AG08395 (cell line): ENCODE measurements at places on chromosomes 6 and 20.

- DNase-seq, result no peak
Observed at GRCh38 chr6:168363811-168364792, 44.5 kb upstream of the DACT2 start.

DNA sequence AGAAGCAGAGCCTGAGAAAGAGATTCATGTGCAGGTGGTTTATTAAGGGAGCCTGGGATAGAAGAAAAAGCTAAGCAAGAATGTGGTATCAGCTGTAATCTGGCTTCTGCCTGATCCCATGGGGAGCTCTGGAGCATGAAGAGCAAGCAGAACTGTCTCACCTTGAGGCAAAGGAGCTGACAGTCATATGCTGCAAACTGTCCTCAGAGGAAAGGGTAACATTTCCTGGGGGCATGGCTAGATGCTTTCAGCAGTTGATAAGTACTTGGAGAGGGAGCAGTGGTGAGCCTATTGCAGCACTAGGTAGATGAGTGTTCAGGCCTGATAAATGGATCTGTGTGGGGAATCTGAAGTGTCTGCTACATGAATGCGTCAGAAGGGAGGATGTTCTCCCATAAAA, 621.5 kb upstream of the BTBD3 start:
- no peak for DNase-seq

GRCh38 chr6:89518352-89519055, 85.6 kb downstream of the ANKRD6 start:
- DNase-seq, result no peak

- DNase-seq, result no peak
Observed at GRCh38 chr20:2304180-2304579, 8.4 kb downstream of the TGM3 start.

- no peak for DNase-seq
Observed at GRCh38 chr6:130470766-130471165, 104.9 kb downstream of the TMEM200A start.

DNA sequence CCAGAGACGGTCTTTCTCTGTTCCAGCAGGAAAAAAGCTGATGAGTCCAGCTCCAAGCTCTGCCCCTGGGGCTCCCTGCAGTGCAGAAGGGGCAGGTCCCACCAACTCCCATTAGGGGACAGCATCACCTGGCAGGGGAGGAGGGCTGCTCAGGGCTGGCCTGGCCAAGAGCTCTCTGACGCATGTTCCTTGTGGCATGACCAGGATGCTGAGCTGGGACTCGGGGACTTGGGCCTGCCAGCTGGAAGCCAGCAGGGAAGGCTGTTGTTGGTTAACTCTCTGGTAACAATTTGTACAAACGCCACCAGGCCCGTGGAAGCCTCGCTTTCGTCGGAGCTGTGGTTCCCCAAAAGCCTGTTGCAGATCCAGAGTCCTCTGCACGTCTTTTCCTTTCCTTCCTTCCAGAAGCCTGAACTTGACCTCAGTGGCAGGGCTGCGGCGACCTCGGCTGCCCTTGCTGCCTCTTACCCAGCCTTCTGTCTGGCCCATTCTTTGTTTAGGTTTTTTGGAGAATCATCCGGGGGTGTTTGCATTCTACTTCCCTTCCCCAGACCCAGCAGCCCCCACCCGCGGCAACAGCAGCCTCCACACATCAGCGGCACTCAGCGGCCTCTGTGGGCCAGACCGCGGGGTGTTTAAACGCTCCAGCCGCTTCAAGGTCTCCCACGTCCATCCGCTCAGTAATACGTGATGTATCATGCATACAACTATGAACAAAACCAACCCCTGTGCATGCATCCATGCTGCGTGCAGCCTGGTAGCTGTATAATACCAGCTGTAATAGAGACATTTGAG, 63.3 kb downstream of the GNAS-AS1 start:
- DNase-seq, result no peak

- no peak for DNase-seq
Observed at GRCh38 chr20:56469077-56469449, 636 bp downstream of the RTF2 start.

GRCh38 chr20:47296950-47297349, 59.5 kb downstream of the ZMYND8 start:
- DNase-seq, result no peak

GRCh38 chr6:150895928-150896632, 30.6 kb downstream of the MTHFD1L start:
- no peak for DNase-seq

DNA sequence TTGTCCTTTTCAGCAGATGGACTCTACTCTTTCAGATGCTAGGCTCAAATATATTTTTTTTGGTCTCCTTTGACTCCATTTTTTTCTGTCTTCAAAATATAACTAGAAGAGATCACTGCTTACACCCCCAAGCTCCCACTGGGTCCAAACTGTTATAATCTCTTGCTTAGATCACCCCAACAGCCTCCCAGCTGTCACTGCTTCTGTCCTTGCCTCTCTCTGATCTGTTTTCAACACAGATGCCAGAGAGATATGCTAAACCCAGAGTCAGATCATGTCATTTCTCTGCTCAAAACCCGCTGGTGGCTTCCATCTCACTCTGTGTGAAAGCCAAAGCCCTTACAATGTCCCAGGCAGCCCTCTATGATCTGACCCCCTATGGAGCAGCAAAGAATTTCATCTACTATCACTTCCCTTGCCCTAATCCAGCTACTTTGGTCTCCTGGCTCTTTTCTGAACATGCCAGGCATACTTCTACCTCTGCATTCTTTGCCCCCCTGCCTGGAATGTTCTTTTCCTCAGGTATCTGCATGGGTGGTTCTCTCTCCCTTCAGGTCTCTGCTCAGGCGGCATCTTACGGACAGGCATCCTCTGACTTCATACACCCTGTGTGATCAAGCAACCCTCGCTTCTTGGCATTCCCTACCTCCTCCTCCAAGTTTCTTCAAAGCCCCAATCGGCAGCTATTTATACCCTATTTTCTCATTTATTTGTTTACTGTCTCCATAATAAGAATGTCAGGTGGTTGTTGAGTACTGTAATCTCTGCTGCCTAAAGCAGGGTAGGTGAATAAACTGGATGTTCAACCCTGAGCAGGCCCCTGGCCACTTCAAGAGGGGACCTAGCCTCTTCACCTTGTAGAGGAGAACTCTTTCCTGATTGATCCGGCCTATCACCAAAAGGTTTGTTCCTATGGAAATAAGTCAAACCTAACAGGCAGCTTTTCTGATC, 43.6 kb upstream of the SLC4A11 start:
- DNase-seq, result no peak

DNA sequence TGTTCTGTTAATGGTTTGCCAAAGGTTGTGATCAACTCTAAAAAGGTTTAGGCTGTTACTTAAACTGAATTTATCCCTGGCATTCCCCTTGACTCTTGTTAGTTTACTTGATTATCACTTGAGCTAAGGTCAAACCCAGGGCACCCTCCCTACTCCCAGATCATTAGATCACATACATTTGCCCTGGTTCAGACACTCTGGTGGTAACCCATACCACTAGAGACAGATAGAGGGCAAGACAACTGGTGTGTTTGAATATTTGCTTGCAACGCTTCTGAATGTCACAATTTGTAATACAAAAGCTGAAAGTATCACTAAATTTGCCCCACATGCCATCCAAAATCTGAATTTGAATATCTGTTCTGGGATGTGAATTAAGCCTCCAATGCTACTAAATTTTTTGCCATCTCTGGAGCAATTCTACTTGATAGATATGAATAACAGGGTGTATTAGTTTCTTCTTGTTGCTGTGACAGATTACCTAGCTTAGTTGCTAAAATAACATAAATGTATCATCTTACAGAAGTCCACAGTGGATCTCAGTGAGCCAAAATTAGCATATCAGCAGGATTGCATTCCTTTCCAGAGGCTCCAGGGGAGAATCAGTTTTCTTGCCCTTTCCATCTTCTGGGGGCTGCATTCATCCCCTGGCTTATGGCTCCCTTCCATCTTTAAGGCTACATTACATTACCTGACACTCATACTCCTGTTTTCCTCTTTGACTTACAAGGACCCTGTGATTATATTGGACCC, 45.4 kb downstream of the FIG4 start:
- no peak for DNase-seq
